ENCODE measurements at places on chromosomes 7 and 10.

DNA sequence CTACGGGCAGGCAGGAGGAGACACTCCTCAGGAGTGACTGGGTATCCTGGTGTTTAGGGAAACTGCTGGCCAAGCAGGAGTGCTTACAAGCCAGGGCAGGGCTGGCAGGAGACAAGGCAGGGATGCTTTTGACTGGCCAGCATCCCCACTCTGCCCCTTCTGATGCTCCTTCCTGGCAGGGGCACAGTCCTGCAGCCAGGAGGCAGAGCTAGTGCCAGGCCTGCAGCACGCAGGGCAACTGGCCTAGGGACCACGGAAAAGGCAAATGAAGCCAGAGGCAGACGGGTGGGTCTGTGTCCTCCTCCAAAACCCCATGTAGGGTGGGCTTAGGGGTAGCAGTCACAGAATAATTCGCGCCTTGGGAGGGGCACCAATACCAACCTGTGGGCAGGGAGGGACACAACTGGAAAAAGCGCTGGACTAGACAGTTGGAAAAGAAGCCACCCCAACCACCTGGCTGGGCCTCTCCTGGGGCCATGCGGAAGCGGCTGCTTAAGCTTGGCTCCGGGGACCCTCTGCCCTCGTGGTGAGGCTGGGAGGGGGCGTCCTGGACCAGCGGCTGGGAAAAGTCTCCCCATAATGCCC lies 4.8 kb downstream of the IMPDH1 start:
- peak overlapping the region; percentile 72 for H3K4me3 ChIP-seq
- H3K4me1 ChIP-seq, result peaks cover 53% of the 10 kb centered on the region
- H3K27ac ChIP-seq, result no peak overlapping the region
- H3K27me3 ChIP-seq, result no peaks in the 10 kb centered on the region

DNA sequence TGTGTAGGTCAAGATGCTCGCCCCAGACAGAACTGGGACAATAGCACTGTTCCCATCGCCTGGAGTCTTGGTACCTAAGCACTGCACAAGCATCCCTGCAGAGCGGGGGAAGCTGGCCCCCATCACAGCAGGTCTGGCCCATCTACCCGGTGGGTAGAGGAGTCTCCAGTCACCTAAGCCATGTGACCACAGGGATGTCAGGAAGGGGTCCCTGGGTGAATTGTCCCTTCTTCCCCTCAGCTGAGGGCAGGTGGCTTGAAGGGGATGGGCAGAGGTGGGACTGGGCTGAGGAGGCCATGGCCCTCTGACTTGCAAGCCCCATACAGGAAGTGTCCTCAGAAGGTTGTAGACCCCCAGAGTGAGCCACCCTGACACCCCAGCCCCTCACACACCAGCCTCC lies 39.7 kb downstream of the FRMPD2 start:
- no peak overlapping the region for H3K4me3 ChIP-seq
- H3K4me1 ChIP-seq, result no peaks in the 10 kb centered on the region
- no peaks in the 10 kb centered on the region for H3K27me3 ChIP-seq
- H3K27ac ChIP-seq, result no peak overlapping the region
- no peaks in the 10 kb centered on the region for H3K36me3 ChIP-seq
- no peak for DNase-seq

- DNase-seq, result no peak
- H3K36me3 ChIP-seq, result no peaks in the 10 kb centered on the region
- no peak overlapping the region for H3K4me3 ChIP-seq
- no peak overlapping the region for H3K27ac ChIP-seq
- H3K4me1 ChIP-seq, result peaks cover 3% of the 10 kb centered on the region
- H3K27me3 ChIP-seq, result no peaks in the 10 kb centered on the region
Observed at GRCh38 chr7:21367081-21367480, 60.8 kb upstream of the SP4 start.

GRCh38 chr10:33799281-33799943 lies 464.9 kb upstream of the NRP1 start:
- no peak overlapping the region for H3K4me3 ChIP-seq
- no peak overlapping the region for H3K27ac ChIP-seq
- no peaks in the 10 kb centered on the region for H3K27me3 ChIP-seq
- no peaks in the 10 kb centered on the region for H3K36me3 ChIP-seq
- H3K4me1 ChIP-seq, result no peaks in the 10 kb centered on the region

DNA sequence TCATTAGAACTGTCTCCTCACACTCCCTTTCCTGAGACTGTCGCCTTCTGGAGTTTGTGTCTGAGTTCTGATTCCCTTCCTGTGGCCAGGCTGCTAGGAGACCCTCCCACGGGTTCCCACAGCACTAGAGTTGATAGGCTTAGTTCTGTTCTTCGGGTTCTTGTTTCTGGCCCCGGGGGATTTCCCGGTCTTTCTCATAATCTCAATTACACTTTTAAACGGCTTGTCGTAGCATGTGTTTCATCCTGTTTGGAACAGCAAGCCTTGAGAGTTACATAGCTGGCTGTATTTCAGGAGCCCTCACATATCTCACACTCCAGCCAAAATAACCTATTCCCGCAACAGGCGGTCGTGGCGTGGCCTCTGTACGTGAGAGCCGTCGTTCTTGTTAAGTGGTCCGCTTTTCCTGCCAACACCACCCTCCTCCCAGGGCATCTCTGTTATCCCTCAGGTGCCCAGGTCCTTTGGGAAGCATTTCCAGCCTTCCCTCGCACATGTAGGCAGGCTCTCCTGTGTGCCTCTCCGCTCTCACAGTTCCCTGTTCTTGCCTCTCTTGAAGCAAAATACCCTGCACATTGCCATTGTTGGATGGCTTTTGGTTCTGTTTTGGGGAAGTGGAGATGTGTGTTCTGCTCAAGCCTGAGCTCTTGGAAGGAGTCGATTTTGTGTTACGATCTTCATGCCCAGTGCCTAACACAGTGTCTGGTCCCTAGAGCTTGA lies 46.0 kb downstream of the CDC123 start:
- peaks cover 59% of the 10 kb centered on the region for H3K36me3 ChIP-seq
- H3K27me3 ChIP-seq, result no peaks in the 10 kb centered on the region
- no peak overlapping the region for H3K4me3 ChIP-seq
- no peak overlapping the region for H3K27ac ChIP-seq
- H3K4me1 ChIP-seq, result no peaks in the 10 kb centered on the region

DNA sequence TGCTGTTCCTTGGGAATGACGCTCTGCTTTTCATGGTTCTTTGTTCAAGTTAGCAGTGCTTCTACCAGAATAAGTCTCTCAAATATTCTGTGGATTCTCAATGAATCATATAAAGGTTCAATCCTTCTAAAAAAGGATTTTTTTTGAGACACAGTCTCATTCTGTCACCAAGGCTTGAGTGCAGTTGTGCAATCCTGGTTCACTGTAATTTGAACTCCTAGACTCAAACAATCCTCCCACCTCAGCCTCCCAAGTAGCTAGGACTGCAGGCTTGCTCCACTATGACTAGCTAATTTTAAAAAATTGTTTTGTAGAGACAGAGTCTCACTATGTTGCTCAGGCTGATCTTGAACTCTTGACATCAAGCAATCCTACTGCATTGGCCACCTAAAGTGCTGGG lies 64.9 kb upstream of the RELN start:
- no peaks in the 10 kb centered on the region for H3K4me1 ChIP-seq
- no peak overlapping the region for H3K27ac ChIP-seq
- no peak overlapping the region for H3K4me3 ChIP-seq
- no peaks in the 10 kb centered on the region for H3K36me3 ChIP-seq
- DNase-seq, result no peak

- no peak overlapping the region for H3K27ac ChIP-seq
- H3K27me3 ChIP-seq, result no peaks in the 10 kb centered on the region
- no peaks in the 10 kb centered on the region for H3K36me3 ChIP-seq
Observed at GRCh38 chr7:42475082-42475481, 238.1 kb upstream of the GLI3 start.

GRCh38 chr7:137519947-137520346 lies 176.4 kb upstream of the PTN start:
- no peaks in the 10 kb centered on the region for H3K27me3 ChIP-seq
- H3K4me1 ChIP-seq, result no peaks in the 10 kb centered on the region
- DNase-seq, result no peak
- no peak overlapping the region for H3K4me3 ChIP-seq
- H3K27ac ChIP-seq, result no peak overlapping the region

DNA sequence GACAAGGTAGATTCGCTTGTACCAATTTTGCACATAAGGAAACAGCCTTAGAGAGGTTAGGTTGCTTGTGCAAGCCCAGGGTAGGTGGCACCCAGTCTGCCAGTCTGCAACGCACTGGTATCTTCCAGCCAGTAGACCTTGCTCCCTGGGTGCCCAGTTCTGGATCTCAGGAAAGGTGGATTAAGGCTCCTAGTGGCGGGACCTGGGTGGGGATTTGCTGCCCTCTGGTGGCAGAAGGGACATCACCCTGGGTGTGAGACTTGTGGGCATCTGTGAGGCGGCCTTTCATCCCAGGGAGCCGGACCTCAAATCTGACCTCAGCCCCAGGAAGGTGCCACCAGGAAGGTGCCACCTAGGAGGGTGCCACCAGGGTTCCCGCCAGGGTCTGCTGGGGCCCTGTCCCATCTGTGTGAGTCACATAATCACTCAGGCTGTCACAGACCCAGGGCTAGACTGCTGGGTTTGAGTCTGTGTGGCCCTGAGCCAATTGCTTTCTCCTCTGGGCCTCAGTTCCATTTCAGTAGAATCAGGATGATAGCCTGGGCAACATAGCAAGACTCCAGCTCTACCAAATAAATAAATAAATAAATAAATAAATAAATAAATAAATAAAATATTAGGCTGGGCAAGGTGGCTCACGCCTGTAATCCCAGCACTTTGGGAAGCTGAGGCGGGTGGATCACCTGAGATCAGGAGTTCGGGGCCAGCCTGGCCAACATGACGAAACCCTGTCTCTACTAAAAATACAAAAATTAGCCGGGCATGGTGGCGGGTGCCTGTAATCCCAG lies 5.3 kb upstream of the PRKRIP1 start:
- no peak overlapping the region for H3K27ac ChIP-seq
- DNase-seq, result peak; percentile 60
- H3K27me3 ChIP-seq, result no peaks in the 10 kb centered on the region

GRCh38 chr7:7851381-7851780 lies 117.2 kb upstream of the GLCCI1 start:
- DNase-seq, result no peak
- H3K4me1 ChIP-seq, result no peaks in the 10 kb centered on the region
- H3K4me3 ChIP-seq, result no peak overlapping the region

DNA sequence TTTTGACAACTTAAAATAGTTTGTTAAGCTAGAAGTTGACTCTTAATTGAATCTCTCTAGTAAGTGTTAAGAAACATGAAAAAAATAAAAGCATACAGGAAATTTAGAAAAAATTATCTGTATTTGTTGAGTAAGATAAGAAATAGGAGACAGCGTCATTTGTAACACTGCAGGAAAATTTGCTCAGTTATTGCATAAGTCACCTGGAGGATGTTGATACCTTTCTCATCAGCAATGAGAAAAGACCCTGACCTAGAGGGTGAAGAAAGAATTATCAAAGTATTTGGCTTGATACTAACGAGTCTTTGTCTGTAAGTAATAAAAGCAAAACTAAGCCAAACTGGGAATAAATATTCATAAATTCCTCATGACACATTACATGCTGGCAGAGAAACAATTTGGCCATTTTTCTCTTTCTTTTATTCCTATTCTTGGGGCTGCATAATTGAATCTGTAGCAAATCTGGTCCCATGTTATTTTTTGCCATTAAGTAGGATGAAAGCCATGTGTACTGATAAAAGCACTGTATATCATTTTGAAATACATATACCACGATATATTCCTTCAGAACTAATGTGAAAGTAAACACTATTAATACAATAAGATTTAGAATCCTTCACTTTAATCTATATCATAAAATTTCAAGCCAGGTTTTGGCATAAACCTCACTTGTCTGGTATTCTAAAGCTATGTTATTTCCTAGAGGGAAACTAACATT lies 362.8 kb downstream of the THSD7A start:
- H3K36me3 ChIP-seq, result no peaks in the 10 kb centered on the region
- no peak for DNase-seq

- H3K27me3 ChIP-seq, result no peaks in the 10 kb centered on the region
- no peak overlapping the region for H3K27ac ChIP-seq
- no peaks in the 10 kb centered on the region for H3K36me3 ChIP-seq
- DNase-seq, result no peak
- H3K4me1 ChIP-seq, result no peaks in the 10 kb centered on the region
Observed at GRCh38 chr7:28459306-28459705, 47.0 kb downstream of the CREB5 start.

GRCh38 chr7:14837216-14837615 lies 65.3 kb downstream of the DGKB start:
- H3K36me3 ChIP-seq, result no peaks in the 10 kb centered on the region
- H3K4me3 ChIP-seq, result no peak overlapping the region
- no peaks in the 10 kb centered on the region for H3K27me3 ChIP-seq
- DNase-seq, result no peak
- no peak overlapping the region for H3K27ac ChIP-seq

GRCh38 chr10:69668721-69669120 lies 38.7 kb downstream of the FAM241B start:
- H3K27ac ChIP-seq, result no peak overlapping the region
- no peak for DNase-seq

GRCh38 chr7:132878204-132878919 lies 203.5 kb downstream of the CHCHD3 start:
- no peak overlapping the region for H3K27ac ChIP-seq
- DNase-seq, result no peak
- H3K27me3 ChIP-seq, result no peaks in the 10 kb centered on the region
- H3K4me1 ChIP-seq, result no peaks in the 10 kb centered on the region
- no peaks in the 10 kb centered on the region for H3K36me3 ChIP-seq
- no peak overlapping the region for H3K4me3 ChIP-seq

- H3K27me3 ChIP-seq, result no peaks in the 10 kb centered on the region
- H3K27ac ChIP-seq, result no peak overlapping the region
- no peaks in the 10 kb centered on the region for H3K36me3 ChIP-seq
- H3K4me3 ChIP-seq, result no peak overlapping the region
- no peak for DNase-seq
Observed at GRCh38 chr10:125194814-125195213, 34.5 kb upstream of the CTBP2 start.

DNA sequence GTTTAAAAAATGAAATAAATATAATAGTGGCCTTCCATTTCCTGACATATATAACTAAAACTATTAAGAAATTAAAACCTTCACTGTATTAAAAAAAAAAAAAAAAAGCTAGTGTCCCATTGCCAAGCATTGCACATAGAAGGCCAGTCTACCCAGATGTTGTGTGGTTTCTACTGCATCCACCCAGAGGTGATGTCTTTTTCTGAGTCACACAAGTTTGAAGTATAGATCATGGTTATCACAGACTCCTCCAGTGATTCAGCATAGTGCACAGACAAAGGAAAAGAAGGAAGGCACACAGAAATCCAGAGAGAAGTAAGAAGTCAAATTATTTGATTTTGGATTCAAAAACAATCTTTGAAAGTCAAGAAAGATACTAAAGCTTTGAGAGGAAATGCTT lies 429.0 kb downstream of the ETV1 start:
- DNase-seq, result no peak
- no peaks in the 10 kb centered on the region for H3K36me3 ChIP-seq

DNA sequence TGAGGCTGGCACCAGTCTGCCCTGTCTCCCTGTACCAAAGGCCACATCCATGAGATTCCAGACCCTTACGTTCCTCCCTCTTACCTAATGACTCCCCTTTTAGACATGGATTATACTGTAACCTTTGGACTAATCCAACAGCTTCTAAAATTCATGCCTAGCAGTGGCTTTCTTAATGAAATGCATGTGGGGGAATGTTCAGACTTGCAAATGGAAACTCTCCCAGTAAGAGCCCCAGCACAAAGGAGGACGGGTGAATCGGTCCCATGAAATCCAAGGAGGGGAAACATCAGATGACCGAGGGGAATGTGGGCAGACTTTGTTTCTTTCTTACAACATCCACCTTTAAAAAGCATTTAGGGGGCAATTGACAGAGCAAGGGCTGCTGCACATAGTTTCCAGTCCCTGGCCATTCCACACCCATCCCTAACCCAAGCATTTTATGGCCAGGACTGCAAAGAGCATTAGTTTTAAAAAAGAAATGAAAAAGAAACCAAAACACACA lies 71.5 kb downstream of the COL13A1 start:
- no peak overlapping the region for H3K4me3 ChIP-seq
- no peak overlapping the region for H3K27ac ChIP-seq
- no peak for DNase-seq

Data from CD4-positive, alpha-beta T cell (primary cell).